GOT3 (cell line): ENCODE measurements at places on chromosomes 1 and 21.

GRCh38 chr1:155091071-155092051 lies 12.7 kb downstream of the EFNA3 start:
- no peak for DNase-seq

DNA sequence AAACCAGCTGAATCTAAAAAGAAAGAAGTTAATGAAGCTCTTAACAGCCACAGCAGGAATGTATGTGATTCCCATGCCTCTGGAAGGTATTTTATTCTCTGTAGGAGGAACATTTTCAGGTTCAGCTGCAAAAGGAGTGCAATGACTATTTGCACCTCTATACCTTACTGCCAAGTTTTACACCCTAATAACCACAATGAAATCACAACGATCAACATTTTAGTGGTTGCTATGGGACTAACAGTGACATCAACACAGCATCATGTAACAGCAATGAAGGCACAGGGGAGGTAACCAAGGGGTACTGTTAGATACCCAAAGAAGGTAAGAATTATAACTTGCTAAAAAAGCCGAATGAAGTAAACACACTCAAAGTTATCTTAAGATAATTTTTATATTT lies 116.3 kb upstream of the HP1BP3 start:
- no peak for DNase-seq

DNA sequence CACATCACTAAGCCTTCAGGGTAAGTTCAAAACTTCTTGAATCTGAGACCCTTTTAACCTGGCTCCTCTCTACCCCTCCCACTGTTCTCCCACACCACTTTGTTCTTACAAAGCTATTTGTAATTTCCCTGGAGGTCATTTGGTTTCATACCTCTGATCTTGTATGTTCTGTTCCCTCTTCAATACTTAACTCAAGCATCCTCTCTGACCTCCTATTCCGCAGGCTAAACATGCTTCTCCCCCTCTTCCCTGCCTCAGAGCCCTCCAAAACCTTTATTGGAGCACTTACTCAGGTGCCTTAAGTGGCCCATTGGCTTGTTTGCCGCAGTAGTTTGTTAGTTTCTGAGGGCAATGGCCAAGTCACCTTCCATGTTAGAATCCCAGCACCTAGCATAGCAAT lies 54.8 kb downstream of the SSX2IP start:
- no peak for DNase-seq

DNA sequence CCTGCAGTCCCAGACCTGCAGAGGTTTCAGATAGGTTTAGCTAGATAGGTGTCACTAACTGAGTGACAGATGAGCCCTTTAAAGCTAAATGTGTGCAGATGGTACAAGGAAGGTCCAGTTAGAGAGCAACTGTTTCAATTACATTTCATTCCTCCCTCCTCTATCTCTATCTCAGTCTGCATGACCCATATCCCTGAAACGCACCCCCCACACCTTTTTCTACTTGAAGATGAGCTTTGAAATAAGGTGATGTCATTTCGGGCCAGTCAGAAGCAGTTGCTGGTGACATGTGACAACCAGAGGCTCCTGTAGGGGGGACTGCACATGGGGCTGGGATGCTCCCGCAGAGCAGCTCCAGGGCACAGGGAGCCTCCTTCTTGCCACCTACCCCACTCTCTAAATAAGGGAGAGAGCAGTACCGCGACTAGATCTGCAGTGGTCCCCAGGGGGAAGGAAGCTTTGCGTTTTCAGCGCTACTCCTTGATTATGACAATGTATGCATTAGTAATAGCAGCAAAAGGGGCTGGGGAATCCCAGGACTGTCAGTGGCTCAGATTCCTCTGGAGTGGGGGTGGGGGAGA lies 4.3 kb downstream of the ATP8B2 start:
- DNase-seq = no peak

DNA sequence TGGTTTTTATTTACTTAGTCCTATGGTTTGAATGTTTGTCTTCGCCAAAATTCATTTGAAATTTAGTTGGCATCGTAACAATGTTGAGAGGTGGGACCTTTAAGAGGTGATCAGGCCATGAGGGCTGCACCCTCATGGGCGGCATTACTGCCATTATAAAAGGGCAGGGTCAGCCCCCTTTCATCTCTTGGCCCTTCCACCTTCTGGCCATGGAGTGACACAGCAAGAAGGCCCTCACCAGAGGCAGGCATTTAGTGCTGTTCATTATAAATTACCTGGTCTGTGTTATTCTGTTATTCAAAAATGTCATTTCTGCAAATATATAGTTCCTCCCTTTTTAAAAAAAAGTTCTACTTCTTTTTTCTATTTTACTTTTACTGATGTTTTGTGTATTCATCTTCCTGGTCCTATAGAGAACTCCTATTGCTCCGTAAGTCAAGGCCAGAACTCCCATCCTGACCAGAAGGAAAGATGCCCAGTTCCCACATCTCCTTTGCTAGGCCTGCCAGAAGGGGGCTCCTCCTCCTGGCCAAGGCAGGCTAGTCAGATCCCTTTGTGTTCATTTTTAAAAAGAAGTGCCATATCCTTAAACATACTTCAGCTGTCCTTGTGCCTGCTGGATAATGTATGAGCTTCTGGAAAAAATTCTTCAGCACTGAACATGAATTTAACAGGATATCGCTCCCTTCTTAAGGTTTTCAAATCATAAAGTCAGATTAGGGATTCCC lies 10.0 kb upstream of the LBR start:
- DNase-seq = no peak

DNA sequence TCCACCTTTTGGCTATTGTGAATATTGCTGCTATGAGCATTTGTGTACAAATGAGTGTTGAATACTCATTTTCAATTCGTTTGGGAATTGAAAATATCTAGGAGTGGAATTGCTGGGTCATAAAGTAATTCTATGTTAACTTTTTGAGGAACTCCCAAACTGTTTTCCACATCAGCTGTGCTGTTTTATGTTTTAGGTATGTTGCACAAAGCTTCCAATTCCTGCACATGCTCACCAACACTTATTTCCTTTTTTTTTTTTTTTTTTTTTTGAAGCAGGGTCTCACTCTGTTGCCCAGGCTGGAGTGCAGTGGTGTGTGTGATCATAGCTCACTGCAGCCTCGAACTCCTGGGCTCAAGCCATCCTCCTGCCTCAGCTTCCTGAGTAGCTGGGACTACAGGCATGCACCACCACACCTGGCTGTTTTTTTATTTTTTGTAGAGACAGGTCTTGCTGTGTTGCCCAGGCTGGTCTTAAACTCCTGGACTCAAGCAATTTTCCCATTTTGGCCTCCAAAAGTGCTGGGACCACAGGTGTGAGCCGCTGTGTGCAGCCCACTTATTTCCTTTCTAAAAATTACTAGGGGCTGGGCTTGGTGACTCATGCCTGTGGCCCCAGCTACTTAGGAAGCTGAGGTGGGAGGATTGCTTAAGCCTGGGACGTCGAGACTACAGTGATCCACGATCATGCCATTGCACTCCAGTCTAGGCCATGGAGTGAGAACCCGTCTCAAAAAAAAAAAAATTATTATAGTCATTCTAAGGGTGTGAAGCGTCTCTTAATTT lies 33.4 kb downstream of the TMCC2 start:
- DNase-seq = no peak

DNA sequence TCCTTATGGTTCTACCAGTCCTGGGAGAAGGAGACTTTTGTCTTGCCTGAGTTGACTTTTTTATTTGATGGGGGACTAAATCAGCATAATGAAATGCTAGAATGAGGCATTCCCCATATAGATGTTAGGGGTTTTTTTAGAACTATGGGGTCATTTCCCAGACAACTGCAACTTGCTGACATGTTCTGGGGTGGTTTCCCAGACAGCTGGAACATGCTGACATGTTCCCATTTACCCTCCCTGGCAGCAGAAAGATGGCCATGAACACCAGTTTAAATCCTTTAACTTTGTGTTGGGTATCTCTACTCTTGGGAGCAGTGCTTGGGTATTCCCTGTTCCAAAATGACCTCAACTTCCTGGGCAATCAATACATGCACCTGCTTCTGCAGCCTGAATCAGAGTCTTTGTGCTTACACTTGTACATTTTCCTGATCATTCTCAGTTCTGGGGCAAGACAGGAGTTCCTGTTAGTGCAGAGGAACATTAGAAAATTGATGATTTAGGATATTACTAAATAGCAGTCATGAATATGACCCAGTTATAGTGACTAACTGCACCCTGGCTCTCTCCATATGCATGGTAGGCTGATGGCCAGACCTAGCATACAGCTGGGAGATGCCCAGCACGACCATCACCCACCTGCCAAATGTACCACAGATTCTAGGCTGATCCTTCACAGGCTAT lies 75.4 kb upstream of the CD5L start:
- DNase-seq = no peak

DNA sequence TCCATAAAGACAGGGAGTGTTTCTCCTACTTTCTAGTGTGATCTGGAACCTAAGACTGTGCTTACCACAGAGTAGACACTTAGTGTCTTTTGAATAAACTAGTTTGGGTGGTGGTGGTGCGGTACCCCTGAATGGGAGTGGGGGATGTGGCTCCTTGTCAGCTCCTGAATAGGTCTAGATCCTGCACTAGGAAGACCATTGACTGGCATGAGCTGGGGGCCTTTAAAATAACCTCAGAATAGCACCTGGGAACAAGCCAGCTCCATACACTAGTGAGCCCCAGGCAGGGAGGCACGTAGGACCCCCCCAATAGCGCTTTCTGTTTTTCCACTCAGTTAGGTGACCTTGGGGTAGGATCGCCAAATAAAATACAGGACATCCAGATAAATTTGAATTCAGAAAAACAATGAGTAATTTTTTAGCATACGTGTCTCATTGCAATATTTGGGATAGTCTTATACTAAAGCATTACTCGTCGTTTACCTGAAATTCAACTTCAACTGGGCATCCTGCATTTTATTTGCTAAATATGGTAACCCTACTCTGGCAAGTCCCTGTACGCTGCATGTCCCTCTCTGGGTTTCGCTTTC lies 45.6 kb downstream of the AZIN2 start:
- no peak for DNase-seq

GRCh38 chr1:90591970-90592356 lies 125.1 kb downstream of the BARHL2 start:
- no peak for DNase-seq

DNA sequence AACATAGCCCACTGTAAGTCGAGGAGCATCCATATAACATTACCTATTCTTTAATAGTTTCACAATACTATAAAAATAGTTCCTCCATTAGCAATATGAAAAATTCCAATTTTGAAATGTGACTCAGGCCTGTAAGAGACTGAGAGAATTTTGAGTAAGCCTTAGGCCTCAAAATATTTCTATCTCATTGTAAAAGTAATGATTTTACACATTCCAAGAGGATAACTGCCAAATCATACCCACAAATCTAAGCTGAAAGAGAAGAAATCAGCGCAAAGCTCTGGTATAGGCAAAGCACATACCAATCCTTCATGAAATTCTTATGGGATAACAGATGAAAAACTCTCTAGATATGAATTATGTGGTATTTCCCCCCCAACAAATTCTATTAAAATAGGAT lies 144.1 kb downstream of the CDC42BPA start:
- DNase-seq = no peak

GRCh38 chr1:11880181-11880575 lies 21.4 kb upstream of the NPPB start:
- no peak for DNase-seq

GRCh38 chr1:25198663-25199252 lies 33.5 kb downstream of the SYF2 start:
- DNase-seq = no peak

GRCh38 chr1:241813768-241814320 lies 34.2 kb upstream of the EXO1 start:
- DNase-seq = no peak

GRCh38 chr1:168799927-168800605 lies 71.1 kb upstream of the DPT start:
- DNase-seq = no peak

DNA sequence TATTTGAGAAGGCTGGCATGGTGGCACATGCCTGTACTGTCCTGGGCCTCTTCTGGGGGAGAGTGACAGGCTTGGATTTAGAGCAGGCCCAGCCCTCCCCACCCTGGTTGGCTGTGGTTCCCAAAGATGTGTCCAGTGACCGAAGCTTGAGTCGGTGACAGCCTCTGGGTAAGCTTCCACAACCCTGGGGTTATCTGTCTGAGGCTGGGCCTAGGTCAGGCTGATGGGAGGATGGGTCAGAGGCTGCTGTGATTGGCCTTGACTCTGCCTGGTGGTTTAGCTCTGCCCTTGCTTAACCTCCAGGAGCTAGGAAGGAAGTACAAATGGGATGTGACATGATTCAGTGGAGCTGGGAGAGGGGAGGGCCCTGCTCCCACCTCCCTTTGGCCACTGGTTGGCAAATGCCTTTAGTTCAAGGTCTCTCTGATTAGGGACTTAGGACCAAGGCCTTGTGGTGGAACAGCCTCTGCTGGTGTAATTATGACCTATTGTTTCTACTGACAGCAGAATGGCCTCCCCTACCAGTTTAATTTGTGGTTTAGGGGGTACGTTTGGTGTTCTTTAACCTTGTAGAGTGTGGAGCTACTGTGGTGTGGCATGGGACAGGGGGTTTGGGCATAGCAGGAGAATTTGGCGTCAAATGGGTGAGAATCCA lies 16.6 kb downstream of the NUDC start:
- no peak for DNase-seq

DNA sequence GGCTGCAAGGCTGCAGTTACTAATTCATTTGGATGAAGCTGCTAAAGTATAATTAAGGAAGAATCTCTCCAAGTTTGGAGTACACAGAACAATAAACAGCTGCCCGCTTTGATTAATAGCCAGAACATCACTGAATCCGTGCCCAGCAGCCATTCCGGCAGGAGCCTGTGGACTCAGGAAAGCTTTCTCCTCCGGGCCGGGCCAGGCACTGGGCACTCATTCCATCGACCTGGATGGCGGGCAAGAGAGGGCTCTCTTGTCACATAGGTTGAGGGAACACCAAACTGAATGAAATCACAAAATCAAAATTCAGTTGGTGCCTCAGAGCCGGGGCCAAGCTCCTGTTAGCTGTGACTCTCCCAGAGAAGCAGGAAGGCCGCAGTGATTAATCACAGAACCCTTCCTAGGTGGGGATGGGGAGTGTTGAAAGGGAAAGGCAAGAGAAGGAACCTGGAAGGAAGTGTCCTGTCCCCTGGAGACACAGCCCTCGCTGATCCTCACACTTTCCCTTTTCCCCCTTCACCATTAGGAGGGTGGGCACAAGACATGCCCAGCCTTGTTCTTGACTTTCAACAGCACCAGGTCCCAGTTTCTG lies 306.7 kb downstream of the NPHP4 start:
- DNase-seq = no peak
